Heart left ventricle (tissue), 16 donors: ENCODE measurements at places on chromosomes 3 and 15. TPM values are rescaled to one million over a fixed set of nuclear protein-coding genes. Genes with fewer than 3 reads are reported as not detected.

DNA sequence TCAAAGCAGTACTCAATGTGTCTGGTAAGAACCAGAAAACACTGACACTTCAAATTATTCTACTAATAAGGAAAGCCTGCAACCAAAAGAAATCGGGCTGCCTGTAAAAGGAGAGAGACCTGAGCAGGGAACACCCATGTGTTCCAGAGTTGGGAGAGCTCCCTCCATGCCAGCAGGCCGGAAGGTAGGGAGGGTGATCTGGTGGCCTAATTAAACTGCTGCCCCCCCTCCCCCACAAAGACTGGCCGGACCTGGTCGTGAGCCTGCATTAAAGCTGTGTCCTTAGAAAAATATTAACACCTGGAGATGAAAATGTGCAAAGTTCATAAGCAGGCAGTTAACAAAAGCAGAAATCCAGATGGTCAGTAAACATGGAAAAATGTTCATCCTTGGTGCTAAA lies 170.6 kb upstream of the BHLHE40 start:
- no peak for DNase-seq

- DNase-seq, result no peak
These were observed 134.7 kb downstream of the P3H2 start for GRCh38 chr3:189985948-189986347.

GRCh38 chr15:46089467-46089935 lies 454.7 kb downstream of the SQOR start:
- DNase-seq, result no peak

The CEMIP gene
- polyA plus RNA-seq, result 0.19 TPM

The OR5K2 gene
- polyA plus RNA-seq, result not detected
